ENCODE measurements at places on chromosomes 3 and 15.

DNA sequence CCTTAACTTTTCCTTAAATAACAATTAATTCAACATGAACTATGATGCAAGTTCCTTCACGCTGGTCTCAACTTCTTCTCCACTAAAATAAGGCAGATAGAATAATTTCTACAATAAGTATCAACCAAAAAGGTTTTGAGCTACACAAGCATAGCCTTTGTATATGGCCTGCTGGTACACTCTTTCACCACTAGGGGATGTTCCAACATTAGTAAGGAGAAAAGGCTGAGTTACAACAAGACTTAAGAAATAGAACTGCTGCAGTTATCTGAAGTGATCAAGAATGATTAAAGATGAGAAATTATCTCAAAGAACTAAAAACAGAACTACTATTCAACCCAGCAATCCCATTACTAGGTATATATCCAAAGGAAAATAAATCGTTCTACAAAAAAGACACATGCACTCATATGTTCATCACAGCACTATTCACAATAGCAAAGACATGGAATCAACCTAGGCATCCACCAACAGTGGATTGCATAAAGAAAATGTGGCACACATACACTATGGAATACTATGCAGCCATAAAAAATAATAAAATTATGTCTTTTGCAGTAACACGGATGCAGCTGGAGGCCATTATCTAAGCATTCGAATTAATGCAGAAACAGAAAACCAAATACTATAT, 14.4 kb downstream of the ATP13A3 start:
- peak; percentile 73 for DNase-seq

GRCh38 chr3:11549580-11550140, 94.1 kb downstream of the VGLL4 start:
- no peak for DNase-seq

DNA sequence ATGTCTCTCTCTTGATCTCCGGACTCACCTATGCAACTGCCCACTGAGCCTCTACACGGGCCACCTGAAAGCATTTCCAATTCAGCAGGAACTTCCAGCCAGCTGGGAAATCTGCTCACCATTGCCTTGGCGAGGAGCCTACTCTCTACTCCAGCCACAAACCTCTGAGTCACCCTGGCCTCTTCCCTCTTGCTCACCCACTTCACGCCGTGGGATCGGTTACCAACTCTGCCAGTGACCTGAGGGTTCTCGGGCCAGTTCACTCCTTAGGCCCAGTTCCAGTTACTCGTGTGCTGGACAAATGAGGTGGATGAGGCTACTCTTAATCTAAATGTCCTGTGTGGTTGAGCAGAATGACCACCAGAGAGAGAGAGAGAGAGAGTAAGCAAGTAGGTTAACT, 70.1 kb downstream of the CEMIP start:
- DNase-seq, result peak; percentile 89

- no peak for DNase-seq
These were observed 7.7 kb upstream of the IVD start for GRCh38 chr15:40397688-40398412.

DNA sequence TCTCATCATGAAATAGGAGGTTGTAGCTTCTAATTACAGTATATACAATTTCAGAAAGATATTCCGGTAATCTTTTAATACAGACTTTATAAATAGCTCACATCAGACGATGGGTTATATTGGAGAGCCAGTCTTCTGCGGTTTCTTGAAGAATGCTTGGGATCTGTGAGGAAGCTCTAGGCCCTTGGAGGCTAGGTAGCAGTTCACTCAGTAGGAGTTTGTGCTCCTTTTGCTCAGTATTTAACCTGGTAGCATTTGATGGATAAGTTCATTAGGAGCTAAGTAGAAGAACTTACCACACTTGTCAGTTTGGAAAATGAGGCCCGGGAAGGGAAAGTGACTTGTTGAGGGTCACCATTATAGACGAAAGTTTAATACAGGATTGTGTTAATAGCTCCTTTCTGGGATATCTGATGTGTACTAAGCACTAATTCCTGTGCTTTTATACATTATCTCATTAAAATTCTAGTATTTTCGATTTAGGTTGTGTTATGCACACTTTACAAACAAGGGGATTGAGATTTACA, 2.8 kb downstream of the FNDC3B start:
- DNase-seq, result no peak

GRCh38 chr15:39200586-39200985, 380.3 kb upstream of the THBS1 start:
- DNase-seq, result no peak

- DNase-seq, result no peak
These were observed 35.9 kb downstream of the MINAR1 start for GRCh38 chr15:79467865-79468586.

- no peak for DNase-seq
These were observed 78.4 kb upstream of the MRPS22 start for GRCh38 chr3:139265131-139266016.

DNA sequence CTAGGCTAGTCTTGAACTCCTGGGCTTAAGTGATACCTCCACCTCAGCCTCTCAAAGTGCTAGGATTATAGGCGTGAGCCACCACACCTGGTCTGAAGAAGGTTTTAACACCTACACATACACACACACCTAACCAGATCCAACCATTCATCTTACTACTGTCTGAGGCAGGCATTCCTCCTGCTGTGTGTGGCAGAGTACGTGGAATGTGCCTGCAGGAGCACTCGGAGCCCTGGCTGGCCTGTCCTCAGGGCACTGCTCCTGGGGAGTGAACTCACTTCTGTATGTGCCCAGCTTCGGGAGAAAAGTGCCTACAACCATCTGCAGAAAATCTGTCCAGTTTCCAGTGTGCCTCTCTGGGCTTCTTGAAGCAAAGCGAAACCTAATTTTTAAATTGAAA, 58.2 kb upstream of the LIMD1 start:
- no peak for DNase-seq

GRCh38 chr15:94265982-94266381, 34.6 kb downstream of the MCTP2 start:
- no peak for DNase-seq

DNA sequence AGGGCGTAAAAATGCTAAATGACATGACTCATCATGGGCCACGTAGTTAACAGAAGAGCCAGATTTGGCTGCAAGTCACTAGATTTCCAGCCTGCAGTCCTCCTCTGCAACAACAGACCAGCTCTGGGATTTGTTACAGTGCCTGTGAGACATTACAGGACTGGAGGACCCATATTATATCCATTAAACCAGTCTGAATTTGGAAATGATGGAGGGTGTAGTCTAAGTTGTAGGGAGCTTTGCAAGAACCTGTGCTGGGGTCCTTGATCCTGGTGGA, 10.8 kb downstream of the ZNF774 start:
- no peak for DNase-seq

- no peak for DNase-seq
These were observed 60.4 kb upstream of the PRSS50 start for GRCh38 chr3:46778101-46778500.

GRCh38 chr15:101124731-101125451, 127.0 kb downstream of the CHSY1 start:
- DNase-seq, result no peak

GRCh38 chr3:44079916-44080315, 161.8 kb upstream of the TOPAZ1 start:
- DNase-seq, result no peak

DNA sequence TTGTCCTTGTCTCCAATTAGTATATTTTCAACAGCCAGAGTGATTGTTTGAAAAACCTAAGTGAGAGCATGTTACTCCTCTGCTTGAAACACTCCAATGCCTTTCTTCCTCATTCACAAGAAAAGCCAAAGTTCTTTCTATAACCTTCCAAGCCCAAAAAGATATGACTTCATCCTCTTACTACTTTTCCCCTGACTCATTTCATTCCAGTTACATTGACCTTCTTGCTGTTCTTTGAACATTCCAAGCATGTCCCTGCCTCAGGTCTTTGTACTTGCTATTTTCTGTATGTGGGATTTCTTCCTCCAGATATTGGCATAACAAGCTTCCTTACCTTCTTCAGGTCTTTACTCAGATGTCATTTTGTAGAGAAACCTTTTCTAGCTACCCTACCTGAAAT, 28.3 kb downstream of the EHHADH start:
- no peak for DNase-seq

GRCh38 chr3:13881536-13882410, 1.9 kb upstream of the WNT7A start:
- no peak for DNase-seq

DNA sequence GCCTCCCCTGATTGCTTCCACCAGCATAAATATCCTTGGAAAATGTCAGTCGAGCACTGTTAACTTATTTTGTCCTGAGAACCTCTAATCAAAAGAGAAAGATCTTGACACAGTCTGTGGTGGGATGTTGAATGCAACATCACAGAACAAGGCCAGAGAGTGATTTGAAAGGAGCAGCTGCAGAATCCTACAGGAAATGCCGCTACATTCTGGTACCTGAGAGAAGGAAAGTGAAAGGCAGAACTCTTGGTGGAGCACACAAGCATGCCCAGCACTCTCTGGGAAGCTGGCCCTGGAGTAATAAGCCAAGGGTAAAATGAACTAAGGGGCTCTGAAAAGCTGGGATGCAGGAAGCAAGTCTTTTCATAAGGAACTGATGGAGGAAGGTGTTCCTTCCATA, 75.8 kb downstream of the CBLB start:
- DNase-seq, result no peak

DNA sequence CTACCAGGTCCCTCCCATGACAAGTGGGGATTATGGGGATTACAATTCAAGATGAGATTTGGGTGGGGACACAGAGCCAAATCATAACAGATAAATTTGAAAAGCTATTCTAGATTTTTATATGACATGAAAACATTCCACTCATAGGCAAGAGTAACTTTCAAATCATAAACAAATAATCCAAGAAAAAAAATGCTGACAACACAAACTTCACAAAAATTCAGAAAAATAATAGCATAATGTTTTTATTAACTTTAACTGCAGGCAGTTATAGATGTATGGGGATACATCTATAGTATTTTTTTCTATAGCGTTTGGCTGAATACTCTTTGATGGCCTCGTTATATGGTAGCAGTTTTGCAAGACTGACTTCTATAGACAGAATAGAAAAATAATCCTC, 243.1 kb downstream of the ADAMTSL3 start:
- DNase-seq, result no peak
